ENCODE measurements at places on chromosomes 6 and 20.

DNA sequence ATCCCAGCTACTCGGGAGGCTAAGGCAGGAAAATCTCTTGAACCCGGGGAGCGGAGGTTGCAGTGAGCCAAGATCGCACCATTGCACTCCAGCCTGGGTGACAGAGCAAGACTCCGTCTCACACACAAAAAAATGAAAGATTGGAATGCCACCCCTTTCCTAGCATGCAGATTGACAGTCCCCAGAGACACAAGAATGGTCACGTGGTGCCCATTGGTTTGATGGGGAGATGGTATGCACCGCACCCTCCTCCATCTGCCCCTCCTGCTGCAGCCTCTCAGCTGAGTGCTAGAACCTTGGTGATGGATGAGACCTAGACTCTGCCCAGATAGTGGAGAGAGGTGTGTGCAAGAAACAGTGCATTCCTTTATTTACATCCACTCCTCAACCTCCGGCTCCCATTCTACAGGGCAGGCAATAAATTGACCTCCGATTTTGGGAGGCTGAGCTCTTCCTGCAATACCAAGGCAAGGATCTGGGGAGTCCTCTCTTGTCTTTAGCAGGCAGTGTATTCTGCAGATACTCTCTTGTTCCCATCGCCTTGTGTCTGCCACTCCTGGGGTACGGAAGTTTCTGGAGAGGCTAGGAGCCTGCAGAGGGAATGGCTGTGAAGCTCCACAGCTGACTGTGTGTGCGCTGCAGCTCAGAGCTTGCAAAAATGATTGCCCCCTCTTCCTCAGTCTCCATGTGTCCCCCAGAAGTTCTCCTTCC lies 1.1 kb upstream of the RNF24 start:
- no peak for DNase-seq

DNA sequence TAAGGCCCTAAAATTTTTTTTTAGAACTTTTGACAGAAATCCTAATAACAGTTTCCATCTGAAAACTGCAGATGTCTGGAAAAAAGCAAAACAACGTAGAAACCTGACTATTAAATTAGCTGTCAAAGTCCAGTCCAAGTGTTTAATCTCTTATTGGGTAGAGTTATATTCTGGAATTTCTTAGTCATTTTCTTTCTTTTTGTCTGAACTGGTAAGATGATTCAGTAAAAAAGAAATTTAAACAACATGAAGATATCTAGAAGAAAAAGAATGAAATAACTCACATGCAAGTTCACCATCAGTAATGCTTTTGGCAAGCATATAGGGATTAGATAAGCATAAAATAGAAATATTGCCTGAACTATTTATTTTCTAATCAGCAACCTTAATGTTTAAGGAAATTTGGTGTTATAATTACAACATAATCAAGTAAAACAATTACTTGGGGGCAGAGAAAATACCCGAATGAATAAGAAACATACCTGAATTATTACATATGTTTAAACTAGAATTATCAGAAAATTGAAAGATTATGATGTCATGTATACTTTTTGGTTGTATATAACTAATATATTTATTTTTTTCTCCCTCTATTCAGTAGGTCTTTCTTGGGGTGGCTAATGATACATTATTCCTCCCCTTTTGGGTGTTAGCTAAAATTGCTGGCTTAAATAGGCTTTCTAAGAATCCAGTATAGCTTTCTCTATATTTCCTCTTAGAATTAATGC lies 51.1 kb downstream of the FAM83B start:
- DNase-seq: no peak

DNA sequence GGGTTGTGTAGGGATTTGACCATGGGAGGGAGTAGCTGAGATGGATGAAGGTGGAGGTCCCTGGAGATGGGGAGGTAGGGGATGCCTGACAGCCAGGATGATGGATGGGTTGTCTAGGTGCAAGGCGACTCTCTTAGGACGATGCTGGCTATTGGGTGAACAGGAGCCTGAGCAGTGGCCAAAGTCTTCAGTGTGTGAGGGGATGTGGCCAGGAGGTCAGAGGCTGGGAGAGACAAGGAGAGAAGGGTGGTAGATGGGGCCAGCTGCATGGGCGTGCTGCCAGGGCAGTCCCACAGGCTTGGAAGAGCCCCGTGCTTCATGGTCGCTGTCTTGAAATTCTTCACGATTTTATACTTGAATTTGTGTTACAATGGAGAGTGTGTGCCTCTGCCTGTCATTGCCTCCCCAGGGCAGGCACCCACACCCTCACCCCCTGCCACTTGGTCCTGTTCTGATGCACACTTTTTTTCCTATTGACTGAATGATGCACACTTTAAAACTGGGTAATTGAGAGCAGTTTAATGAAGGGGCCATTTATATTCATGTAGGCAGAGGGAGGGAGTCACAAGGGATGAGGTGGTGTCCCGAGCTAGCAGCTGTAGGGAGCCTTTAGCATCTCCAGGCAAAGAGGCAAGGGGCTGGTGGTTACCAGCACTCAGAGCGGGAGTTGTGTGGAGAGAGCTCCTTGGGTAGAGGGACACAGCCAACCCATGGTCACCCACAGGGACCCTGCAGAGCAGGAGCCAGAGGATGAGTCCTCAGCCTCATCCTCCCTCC lies 120.7 kb downstream of the DHX35 start:
- no peak for DNase-seq

- no peak for DNase-seq
These were observed 29.7 kb downstream of the SLC22A23 start for GRCh38 chr6:3426927-3427686.

DNA sequence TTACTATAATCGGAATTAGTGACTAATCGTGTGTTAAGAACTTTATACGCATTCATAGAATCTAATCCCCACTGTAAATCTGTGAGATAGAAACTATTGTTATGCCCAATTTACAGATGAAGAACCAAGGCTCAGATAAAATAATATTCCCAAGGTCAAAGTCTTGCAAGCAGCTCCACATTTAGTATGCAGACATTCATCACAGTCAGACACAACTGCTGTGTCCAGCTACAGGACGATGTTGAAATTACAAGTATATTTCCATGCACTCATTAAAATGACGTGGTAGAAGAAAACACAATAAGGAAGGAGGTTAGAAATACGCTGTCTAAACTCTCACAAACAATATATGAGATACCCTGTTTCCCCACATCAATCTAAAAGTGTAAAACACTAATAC lies 82.5 kb downstream of the PREX1 start:
- DNase-seq: no peak

DNA sequence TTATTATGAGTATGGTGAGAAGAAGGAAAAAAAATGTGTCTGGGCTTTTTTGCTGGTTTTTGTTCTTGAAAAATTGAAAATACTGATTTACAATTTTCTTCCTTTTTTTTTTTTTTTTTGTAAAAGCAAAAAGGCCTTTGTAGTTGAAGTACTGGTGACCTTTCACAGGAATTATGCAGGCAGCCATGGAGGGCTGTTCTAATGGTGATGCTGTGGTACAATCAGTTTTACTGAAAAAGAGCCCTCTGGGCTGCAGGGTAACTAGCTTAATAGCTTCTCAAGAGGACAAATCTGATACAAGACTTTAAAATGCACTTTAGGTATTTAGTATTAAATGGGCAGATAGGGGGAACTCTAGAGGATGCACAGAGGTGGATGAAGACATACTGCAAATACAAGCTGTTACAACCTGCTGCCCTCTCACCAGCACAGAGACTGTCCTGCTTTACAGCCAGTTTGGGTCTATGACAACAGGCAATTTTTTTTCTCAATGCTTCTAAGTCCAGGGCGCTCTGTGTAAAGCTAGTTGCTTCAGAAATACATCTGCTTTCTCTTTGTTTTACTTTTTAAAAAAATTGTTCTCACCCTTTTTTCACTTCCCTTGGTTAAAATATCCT lies 61.6 kb upstream of the HS3ST5 start:
- DNase-seq: no peak

- no peak for DNase-seq
These were observed 207.9 kb upstream of the EYA4 start for GRCh38 chr6:133033263-133033662.

DNA sequence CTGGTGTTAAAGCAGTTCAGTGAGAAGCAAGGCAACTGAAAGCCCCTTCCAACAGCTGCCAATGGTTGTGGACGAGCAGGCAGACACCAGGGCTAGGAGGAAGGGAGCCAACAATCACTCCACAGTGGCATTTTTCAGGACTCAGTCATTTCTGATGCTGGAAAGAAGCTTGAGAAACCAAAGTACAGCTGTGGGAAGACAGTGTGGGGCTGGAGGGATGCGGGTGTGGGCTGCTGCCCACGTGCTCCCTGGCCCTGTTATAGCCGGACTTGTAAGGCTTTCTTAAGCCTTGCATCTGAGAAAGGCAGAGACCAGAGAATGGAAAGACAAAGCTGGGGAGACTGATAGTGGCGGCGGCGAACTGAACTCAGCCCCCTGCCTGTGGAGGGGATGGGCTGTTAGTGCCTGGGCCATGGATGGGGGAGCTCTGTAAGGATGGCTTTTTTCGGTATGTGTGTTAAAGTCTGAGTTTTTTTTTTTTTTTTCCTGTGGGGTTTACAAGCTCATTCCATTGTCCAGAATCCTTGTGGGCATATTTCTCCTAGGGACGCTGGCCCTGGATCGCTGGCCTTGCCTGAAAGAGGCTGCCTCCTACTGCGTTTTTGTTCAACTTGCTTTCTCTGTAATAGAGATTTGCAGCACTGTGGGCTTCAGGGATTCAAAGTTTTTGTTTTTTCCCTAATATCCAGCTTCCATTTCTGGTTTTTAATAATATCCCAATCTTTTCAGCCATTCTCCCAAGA lies 91.7 kb downstream of the GJA10 start:
- no peak for DNase-seq

GRCh38 chr6:160042014-160042773 lies 73.3 kb downstream of the IGF2R start:
- DNase-seq: no peak

GRCh38 chr6:7468382-7469081 lies 72.9 kb upstream of the DSP start:
- no peak for DNase-seq

DNA sequence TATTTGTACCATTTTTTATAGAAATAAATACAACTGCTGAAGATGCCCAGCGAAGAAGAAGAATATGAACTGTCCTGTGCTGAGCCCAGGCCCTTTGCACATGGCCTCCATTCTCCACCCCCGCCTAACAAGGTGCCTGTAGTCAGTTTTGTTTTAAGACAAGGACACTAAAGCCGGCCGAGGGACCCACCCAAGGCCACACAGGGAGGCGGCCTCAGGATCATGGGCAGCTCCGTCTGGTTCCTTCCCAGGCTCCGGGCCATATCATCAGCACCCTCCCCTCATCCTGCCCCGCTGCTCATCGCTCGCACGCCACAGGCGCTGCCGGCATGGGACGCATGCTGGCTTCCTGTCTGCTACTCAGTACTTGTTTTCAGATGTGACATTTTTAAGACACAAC lies 21.3 kb downstream of the PSMG4 start:
- no peak for DNase-seq

GRCh38 chr6:108805611-108806167 lies 42.5 kb upstream of the ARMC2 start:
- DNase-seq: no peak

- DNase-seq: no peak
These were observed 45.2 kb downstream of the OSTM1 start for GRCh38 chr6:108029226-108029921.

GRCh38 chr6:81655696-81656095 lies 96.8 kb downstream of the TENT5A start:
- no peak for DNase-seq

GRCh38 chr6:85580118-85580877 lies 13.4 kb downstream of the SNX14 start:
- no peak for DNase-seq

DNA sequence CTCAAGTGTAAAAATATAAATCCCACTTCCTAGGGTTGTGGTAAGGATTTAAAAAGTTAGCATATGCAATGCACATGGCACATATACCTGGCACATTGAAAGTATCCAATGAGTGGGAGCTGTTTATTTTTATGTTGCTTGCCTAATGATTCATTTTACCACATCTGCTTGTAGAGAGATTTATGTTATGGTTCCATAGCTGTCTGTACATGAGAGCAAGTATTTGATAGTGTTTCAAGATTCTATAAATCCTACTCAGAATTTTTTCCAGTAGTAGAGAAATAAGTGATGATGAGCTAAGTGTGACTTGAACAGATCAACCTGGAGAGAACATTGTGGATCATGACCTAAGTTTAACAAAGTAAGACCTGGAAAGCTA lies 125.3 kb upstream of the SPTLC3 start:
- DNase-seq: no peak

DNA sequence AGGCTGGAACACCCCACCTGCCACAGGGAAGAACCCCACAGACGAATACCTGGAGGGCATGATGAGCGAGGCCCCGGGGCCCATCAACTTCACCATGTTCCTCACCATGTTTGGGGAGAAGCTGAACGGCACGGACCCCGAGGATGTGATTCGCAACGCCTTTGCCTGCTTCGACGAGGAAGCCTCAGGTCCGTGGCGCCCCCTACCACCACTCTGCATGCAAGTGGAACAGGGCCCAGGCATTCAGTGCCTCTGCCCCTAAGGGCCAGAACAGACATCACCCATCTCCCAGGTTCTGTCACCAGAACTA lies 6.6 kb downstream of the MYL9 start:
- DNase-seq: no peak

- DNase-seq: no peak
These were observed 11.3 kb downstream of the GRIK2 start for GRCh38 chr6:101404775-101405174.

DNA sequence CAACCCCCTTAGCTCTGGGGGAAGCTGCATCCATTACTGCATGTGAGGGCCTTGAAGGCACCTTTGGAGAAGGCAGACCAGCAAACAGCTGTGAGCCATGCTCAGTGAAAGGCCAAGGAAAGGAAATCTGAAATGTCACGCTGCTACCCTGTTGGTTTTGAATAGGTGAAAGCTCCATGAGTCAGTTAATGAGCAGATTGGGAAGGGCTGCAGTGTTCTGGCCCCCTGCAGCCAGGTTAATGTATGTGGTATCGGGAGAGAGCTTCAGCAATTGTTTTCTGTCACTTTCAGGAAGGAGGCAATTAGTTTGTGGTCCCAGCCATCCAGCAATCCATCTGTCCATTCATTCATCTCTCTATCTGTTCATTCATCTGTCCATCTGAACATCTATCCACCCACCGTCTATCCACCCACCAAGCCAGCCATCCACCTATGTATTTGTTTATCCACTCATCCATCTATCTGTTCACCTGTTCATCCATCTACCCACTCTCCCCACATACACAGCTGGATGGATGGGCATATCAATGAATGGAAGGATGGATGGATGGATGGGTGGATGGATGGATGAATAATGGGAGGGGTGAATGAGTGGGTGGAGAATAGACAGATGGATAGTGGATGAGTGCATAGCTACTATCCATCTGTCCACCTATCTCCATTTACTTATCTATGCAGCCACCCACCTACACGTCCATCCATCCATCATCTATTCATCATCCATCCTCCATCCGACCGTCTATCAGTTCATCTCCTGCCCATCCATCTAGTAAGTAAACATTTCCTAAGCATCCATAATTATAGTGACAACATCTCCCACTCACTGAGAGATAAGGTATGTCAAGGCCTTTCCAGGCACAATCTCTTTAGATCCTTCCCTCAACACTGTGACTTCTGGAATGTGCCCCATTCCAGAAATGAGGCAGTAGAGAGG lies 16.0 kb downstream of the PCK1 start:
- DNase-seq: no peak

- DNase-seq: no peak
These were observed 163.9 kb downstream of the FAXC start for GRCh38 chr6:99185525-99185924.

Measured in hypothalamus (tissue), 51 donors.